CD4-positive, alpha-beta T cell treated with Interleukin-15 for 4 hours (primary cell): ENCODE measurements at places on chromosomes 12 and 14.

DNA sequence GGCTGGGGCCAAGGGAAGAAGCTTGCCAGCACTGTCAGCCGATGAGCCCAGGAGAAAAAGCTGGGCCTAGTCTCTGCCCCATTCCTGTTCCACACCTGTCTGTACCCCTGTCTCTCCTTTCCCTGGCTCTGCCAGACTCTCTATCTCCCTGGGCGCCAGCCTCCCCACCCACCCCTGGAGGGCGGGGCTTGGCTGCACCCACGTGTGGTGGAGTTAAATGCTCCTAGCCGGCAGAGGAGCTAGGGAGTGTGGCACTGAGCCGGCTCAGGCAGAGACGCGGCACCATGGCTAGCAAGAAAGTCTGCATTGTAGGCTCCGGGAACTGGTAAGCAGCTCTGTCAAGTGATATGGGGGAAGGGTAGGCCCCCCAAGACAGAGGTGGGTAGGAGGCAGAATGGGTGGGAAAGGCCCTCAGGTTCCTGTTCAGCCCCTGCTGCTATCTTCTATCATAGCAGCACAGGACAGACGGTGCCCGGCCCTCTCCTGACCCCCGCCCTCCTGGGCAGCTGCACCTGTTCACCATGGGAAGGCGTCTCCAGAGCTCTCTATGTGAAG is at the start of gene GPD1:
TSS of gene GPD1 (plus strand) at position 242 of the 555 bp plus-strand sequence. CDS start at position 285, 43 bp downstream.
- no peak for DNase-seq

- DNase-seq: no peak
These were observed 196.3 kb downstream of the TRHDE start for GRCh38 chr12:72468505-72468904.

DNA sequence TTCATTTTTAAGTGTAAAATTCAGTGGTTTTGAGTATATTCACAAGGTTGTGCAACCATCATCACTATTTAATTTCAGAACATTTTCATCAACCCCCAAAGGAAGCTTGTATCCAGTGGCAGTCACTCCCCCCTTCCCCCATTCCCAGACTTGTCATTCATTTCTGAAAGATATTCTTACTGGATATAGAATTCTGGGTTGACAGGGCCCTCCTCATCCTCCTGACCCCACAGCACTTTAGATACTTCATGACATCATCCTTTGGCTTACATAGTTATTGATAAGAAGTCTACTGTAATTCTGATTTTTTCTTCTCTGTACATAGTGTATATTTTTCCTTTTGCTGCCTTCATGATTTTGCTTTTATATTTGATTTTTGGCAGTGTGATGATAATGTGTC is 8.8 kb upstream of the ADGRD1 start:
- DNase-seq: no peak

DNA sequence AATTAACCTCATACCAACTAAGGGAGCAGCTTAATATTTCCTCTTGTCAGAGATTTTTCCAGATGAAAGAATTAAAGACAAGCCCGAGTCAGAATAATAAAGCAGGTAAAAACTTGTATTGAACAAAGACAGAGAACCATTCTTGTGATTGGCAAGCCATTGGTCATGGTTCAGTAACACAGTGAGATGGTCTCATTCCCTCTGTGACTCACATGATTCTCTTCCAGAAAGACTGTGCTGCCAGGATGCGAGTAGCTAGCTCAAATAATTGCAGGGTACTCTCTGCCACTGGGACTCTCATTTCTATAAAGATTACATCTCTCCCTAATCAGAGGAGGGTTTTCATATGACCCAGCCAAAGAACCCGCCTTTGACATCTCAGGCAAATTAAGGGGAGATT is 179.4 kb downstream of the PHLDA1 start:
- DNase-seq: no peak

DNA sequence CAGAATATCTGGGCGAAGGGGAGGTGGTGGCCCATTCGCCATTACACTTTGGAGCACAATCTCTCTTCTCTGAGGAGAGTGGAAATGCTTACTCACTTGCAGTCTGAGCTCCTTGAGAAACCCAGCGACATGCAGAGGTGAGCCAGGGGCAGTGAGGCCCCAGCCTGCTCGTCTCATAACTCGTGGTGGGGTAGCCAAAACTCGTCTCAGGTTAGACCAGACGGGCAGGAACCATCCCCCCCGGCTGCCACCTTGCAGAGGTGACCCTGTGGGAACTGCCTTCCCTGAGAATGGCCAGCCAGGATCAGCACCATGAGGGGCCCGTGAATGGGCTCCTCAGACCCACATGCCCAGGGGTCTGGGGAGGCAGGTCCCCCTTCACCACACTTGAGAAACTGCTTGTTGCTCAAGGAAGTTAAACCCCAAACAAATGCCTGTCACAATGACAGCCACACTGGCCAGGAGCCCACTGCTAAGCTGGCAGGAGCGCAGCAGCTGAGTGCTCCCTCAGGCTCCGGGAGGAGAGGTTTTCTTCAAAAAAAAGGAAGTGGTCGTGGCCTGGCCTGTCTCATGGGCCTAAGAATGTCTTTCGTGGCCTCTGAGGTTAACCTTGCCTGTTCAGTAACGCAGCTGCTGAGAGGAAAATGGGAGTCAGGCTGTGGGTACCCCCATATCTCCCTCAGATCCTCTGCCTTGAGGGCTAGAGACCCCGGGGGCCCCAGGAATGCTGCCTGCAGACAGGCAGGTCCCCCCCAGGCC is 9.2 kb upstream of the ALDH2 start:
- no peak for DNase-seq
